Astrocyte of the cerebellum (primary cell): ENCODE measurements at places on chromosomes 16 and 17.

- no peak for DNase-seq
These were observed 22.4 kb downstream of the PLD6 start for GRCh38 chr17:17183744-17184143.

DNA sequence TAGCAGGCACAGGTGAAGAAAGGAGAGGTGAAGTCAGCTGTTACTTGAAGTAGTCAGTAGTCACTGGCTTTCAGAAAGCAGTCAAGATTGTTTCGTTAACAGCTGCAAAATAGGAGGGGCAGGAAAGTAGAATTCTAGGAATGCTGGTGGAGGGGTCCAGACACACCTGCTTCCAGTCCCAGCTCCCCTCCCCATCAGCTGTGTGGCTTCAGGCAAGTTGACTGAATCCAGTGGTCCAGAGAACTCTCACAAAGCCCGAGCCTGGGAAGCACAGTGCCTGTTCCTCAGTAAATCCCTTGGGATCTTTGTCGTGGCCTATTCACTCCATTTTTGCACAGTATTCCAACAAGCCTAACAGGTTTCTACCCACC is 4.6 kb upstream of the SOCS1 start:
- DNase-seq = no peak

DNA sequence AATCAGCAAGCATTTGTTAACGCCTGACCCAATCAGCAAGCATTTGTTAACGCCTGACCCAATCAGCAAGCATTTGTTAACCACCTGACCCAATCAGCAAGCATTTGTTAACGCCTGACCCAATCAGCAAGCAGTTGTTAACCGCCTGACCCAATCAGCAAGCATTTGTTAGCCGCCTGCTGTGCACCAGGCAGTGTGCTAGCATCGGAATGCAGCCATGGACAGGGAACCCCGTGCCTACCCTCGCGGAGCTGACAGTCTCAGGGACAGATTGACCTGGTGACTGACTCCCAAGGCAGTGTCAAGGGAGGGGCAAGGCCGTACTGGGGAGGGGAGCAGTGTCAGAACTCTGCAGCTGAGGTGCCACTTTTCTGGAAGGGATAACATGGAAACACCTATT is 66.9 kb downstream of the ABR start:
- no peak for DNase-seq

DNA sequence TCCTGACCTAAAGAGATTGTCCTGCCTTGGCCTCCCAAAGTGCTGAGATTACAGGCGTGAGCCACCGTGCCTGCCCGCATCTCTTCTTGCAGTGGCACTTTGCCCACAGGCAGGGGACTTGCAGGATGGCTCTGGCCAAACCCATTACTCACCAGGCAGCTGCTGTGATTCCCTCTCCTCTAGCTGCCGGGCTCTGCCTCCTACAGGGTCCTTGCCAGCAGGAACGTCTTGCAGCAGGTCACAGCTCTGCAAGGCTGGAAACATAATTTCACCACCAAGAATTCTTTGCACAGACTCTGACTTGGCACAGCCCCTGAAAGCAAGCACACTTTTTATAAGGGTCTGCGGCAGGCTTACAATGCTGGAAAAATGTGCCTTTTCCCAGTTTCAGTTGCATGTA is 20.3 kb downstream of the COX4I1 start:
- no peak for DNase-seq

GRCh38 chr16:48284772-48285409 is 37.6 kb upstream of the ABCC11 start:
- DNase-seq = no peak

DNA sequence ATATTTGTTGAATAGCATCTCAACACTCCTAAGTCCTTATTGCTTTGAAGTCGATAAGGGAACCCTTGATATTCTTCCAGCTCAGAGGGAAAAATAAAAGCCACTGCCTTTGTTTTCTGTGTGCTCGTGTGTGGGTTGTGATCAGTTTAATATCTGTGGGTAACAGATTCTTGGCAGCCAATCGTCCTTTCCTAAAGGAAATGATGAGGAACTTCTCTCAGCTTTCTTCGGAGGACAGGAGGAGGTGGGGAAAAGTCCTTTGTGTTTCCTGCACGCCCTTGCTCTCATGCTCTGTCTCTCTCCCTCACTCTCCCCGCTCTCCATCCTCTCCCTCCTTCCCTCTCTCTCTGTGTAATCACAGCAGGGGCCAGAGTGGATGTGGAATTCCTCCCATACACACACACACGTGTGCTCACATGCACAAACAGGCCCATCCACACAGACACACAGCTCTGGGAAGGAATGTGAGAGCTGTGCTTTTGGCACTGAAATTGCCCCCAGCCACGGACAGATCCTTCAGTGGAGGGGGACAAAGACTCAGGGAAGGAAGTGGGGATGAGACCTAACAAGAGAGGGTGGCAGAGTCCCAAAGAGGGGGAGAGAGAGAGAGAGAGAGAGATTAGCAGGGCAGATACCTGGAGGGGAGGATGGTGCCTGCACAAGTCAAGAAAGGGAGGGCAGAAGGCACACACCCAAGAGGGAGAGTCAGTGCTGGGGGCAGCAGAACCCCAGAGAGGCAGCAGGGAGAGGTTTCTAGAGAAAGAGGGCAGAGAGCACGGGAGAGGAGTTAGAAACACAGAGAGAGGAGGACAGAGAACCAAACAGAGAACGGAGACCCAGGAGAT is 83.5 kb upstream of the PLCG2 start:
- DNase-seq = no peak

DNA sequence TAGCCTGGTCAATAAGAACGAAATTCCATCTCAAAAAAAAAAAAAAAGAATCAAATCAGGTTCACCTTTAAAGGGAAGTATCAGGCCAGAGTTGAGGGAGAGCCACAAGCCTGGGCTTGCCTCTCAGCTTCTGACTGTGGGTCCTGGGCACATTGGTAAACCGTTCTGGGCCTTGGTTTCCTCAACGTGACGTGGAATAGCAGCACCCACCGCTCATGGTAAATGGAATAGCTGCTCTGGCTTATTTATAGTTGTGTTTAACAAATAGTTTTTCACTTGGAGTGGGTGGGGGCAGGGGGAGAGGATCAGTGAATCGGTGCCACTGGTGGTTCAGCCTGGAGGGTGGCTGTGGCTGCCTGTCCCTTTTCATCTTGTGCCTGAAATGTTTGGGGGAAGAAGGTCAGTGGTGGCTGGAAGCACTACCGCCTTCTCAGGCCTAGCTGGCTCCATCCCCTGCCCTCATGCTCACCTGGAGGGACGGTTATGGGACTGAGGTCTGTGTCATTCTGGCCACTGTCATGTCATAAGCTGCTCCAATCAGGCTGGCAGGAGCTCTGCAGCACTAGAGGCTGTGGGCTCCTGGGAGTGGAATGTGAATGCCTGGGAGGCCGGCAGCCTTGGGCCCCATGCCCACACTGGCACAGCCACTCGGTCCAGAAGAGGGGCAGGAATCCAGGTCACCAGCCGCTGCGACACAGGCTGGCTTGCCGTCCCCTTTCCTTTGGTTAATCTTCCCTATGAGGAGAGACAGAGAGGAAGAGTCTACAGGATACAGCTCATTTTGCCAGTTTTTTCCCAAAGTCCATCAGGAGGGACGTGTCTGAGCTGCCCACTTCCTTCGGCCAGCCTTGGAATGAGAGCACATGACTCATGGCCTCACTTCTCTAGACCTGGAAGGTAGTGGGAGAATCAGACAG is 27.0 kb downstream of the CCR7 start:
- DNase-seq = no peak

DNA sequence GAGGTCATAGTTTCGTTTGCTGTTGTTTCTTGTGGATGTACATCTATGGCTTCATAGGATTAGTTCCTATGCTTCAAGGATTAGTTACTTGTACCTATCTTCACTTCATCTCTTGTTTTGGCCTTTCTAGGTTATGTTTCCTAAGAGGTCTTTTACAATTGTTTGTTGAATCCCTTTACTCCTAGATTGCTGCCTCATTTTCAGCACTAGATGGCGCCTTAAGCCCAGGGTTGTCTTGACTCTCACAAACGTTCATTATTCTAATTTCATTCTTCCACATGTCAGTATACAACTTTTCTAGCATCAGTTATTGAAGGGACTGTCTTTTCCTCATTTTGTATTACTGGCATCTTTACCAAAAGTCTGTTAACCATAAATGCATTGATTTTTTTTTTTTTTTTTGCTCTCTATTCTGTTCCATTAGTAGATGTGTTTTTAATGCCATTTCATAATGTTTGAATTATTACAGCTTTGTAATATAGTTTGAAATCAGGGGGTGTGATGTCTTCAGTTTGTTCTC is 45.0 kb upstream of the NACA2 start:
- DNase-seq = peak; percentile 33
